ENCODE measurements at places on chromosomes 6 and 20.
A peak's percentile ranks its signal among the peaks of the same experiment; 100 is the strongest.

GRCh38 chr6:136318676-136319075 is 29.0 kb upstream of the BCLAF1 start:
- DNase-seq: no peak

- DNase-seq: no peak
Measured at GRCh38 chr6:137414599-137414998, 79.6 kb downstream of the OLIG3 start.

- DNase-seq: no peak
Measured at GRCh38 chr6:41078101-41078500, 5.3 kb downstream of the NFYA start.

- no peak for DNase-seq
Measured at GRCh38 chr6:20242397-20242796, 30.1 kb upstream of the MBOAT1 start.

DNA sequence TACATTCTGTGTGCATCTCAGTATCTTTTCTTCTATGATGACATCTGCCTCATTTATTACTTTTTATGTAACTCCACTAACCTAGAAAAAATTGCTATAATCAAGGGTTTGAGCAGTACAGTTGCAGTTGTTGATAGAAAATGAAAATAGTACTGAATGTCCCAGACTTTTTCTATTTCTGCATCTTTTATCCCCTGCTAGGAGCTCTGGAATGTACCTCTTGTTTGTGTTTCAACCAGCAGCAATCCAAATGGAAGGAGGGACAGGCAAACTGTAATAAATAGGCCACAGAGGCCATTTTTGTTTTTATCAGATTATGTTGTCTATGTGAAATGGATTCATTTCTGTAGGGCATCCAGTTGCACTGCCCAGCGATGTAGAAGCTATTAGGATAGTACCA is 536.9 kb downstream of the KIF16B start:
- no peak for DNase-seq

- peak; percentile 19 for DNase-seq
Measured at GRCh38 chr6:88908598-88909548, 54.5 kb downstream of the RNGTT start.

DNA sequence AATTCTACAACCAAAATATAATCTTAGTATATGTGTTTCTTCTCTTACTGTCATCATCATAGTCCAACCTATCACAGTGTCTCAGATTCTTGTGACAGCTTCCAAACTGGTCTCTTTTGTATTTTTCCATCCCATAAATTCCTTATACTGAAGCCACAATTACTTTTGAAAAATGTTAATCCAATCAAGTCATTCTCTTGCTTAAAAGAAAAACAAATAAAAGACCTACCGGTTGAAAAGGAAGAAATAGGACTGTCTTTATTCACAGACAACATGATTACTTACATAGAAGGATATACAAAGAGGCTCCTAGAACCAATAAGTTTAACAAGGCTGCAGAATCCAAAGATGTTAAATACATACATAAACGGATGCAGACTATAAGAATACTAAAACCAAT is 339.9 kb downstream of the RNGTT start:
- no peak for DNase-seq

Data from KBM-7 (cell line).